ENCODE measurements at places on chromosomes 6 and 20.

DNA sequence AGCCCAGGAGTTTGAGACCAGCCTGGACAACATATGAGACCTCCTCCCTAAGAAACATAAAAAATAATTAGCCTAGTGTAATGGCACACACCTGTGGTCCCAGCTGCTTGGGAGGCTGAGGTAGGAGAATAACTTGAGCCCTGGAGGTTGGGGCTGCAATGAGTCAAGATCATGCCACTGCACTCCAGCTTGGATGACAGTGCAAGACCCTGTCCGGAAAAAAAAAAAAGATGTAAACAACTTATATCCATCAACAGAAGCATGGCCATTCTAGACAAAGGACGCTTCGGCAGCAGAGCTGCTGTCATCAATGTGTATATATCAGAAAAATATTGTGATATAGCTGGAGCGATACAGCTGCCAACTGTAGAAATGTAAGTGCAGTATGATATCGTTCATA is 59.6 kb upstream of the ARID1B start:
- no peak for DNase-seq

DNA sequence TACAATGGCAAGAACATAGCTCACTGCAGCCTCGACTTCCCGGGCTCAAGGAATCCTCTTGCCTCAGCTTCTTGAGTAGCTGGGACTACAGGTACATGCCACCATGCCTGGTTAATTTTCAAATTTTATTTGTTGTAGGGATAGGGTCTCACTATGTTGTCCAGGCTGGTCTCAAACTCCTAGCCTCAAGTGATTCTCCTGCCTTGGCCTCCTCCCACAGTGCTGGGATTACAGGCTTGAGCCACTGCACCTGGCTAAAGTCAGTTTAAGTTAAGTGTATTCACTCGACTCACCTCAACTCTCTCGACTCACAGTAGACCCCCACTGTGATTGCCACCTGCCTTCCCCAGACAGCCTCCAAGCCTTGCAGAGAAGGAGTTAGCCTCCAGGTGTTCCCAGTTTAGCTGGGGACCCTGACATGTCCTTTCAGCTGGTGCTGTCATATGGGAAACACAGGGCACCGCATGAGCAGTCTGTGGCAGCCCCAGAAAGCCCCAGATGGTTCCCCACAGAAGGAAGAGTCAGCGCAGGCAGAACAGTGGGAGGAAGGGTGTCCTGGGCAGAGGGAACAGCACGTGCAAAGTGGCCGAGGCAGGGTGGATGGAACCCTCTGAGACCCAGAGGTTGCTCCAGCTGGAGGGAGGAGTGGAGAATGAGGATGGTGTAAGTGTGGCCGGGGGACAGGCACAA is 40.4 kb downstream of the CEBPB start:
- no peak for DNase-seq

- no peak for DNase-seq
Observed at GRCh38 chr20:50679753-50680104, 11.6 kb downstream of the RIPOR3 start.

- no peak for DNase-seq
Observed at GRCh38 chr6:120966321-120966720, 368.0 kb downstream of the TBC1D32 start.

DNA sequence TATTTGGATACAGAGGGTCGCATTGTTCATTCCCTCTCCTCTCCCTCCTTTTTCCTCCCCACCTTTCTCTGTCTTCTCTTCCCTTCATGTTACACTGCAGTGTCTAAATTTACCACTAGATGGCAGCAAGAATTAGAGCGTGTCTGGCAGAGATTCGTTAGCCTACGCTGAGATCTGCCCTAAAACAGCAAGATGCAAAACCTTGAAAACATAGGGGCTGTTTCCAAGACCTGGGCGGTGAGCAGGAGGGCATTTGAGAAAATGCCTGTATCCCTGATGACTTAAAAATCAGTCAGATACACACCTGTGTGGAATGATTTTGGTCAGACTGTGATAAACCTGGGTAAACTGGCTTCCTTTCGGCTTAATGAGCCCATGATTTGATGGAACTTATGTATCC is 101.5 kb upstream of the ISM1 start:
- DNase-seq, result no peak

- DNase-seq, result no peak
Observed at GRCh38 chr6:36683145-36683655, 4.7 kb downstream of the CDKN1A start.

DNA sequence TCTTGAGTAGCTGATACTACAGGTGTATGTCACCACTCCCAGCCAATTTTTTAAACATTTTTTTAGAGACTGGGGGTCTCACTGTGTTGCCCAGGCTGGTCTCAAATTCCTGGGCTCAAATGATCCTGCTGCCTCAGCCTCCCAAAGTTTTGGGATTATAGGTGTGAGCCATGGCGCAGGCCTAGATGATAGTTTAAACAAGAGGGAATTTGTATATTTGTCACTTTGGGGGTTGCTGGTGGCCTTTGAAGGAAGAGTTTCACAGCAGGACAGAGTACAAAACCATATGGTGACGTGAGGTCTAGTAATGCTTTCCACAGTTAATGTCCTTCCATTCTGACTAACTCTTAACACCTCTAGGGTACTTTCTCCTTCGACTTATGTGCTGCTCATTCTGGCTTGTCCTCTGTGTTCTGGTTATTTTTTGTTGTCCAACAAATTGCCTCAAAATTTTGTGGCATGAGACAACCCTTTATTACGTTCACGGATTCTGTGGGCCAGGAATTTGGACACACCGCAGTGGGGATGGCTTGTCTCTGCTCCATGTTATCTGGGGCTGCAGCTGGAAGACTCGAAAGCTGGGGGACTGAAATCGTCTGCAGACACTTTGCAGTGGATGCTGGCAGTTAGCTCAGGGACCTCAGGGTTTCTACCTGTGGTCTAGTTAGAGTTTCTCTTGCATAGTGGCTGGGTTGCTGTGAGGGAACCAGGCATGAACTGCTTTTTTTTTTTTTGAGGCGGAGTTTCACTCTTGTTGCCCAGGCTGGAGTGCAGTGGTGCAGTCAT is 23.0 kb upstream of the IER3 start:
- no peak for DNase-seq

DNA sequence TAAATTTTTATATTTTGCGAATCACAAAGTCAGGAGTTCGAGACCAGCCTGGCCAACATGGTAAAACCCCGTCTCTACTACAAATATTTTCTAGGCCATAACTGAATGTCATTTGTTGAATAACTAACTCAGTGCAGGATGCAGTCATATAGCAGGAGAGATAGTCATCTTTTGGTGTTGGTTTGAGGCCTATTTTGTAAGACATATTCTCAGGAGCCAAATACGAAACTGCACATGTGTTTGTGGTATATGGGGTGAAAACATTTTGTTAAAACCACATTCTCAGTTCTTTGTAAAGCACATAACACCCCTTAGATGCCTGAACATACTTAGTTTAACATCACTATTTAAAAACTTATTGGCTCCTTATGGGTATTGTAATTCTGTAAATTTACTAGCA is 4.7 kb upstream of the ENPP5 start:
- DNase-seq, result no peak

All from effector memory CD4-positive, alpha-beta T cell (primary cell).